ENCODE measurements at places on chromosomes 12 and 14.

- DNase-seq: no peak
These were observed 32.7 kb upstream of the SDR39U1 start for GRCh38 chr14:24475261-24475660.

DNA sequence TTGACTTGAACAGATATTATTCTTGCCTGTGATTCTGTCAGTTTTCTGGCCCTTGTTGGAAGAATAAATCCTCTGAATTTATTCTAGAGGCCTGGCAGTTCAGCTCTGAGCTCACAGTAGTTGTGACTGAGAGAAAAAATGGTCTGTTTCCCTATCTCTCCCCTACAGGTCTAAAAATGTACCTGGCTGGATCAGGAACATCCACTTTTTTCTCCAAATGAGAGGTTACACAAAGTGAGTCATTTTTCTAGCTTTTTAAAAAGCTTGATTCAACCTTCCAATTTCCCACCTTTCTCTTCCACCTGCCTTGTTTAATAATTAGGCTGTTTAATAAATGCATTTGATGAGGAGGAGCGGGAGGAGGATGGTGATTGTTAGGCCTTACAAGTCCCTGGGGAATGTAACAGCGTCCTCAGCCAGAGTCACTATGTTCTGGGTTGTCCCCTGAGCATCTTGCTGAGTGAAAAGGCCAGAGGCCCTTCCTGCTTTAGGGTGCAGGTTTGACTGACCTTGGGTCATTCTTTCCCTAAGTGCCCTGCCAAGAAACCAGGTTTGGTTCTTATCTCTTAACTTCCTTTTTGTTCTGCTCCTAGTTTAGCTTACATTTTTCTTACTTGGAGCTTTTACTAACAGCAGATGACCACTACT, 91.7 kb upstream of the FUT8 start:
- DNase-seq: no peak

GRCh38 chr12:9043766-9044165, 54.4 kb downstream of the KLRG1 start:
- no peak for DNase-seq

GRCh38 chr12:132084621-132085290, 59.4 kb downstream of the DDX51 start:
- peak; percentile 31 for DNase-seq

- no peak for DNase-seq
These were observed 72.8 kb downstream of the ANKS1B start for GRCh38 chr12:99911967-99912366.

DNA sequence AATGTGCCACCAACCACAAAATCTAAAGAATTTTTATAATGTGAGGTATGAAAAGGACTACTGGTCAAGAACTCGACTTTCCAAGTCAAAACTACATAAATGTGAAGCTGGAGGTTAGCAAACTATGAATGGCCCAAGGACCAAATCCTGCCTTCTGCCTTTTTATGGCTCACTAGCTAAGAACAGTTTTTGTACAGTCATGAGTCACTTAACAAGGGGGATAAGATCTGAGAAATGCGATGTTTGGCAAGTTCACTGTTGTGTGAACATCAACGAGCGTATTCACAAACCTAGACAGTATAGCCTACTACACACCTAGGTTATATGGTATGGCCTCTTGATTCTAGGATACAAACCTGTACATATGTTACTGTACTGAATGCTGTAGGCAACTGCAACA, 28.2 kb downstream of the FERMT2 start:
- DNase-seq: no peak

Data from effector CD8-positive, alpha-beta T cell (primary cell).